ENCODE measurements at places on chromosomes 7 and 10.

- no peak for DNase-seq
Observed at GRCh38 chr7:39606352-39606751, 17.0 kb upstream of the RALA start.

GRCh38 chr7:23067271-23067670 is 38.3 kb upstream of the KLHL7 start:
- DNase-seq = no peak

DNA sequence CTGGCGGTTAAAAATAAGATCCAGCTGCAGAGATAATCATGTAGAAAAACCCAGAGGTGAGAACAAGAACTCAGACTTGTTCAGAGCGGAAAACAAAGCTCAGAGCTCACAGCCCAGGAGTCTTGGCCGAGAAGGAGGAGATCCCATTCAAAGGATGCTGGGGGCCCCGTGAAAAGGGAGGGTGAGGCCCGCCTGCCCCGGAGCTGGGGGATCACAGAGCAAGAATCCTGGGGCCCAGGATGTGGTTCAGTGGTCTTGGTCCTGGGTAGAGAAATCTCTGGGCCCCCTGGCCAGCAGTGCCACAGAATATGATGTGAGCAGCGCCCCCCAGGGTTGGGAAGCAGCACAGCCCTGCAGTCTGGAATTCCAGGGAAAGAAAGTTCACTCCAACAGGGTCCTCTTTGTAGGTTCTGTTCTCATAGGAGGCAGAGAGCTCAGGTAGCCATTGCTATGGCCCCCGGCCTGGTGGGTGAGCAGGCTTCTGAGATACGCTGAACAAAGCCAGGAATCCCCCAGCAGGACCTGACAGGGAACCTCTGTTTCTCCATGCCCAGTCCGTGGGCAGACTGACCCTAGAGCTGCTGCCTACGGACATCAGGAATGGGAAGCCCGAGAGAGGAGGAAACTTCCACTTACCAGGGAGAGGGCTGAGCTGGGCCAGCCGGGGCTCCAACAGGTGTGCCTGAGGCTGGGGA is 77.7 kb upstream of the GNA12 start:
- no peak for DNase-seq

DNA sequence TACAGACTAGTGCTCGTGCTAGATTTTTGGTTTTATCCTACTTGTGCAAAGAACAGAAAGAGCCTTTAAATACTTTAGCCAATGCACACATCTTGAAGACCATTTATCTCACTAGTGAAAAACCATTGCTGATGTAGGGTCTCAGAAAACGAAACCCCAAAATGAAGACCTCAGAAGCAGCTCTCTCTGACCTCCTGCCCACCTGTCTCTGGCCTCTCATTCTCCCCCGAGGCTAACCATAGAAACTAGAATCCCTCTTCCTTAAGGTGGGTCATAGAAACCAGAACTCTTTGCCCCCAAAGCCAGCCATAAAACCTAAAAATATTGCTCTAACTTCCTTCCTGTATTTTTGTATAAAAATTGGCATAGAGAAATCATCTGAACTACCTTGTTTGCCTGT is 112.2 kb downstream of the KIF20B start:
- no peak for DNase-seq

DNA sequence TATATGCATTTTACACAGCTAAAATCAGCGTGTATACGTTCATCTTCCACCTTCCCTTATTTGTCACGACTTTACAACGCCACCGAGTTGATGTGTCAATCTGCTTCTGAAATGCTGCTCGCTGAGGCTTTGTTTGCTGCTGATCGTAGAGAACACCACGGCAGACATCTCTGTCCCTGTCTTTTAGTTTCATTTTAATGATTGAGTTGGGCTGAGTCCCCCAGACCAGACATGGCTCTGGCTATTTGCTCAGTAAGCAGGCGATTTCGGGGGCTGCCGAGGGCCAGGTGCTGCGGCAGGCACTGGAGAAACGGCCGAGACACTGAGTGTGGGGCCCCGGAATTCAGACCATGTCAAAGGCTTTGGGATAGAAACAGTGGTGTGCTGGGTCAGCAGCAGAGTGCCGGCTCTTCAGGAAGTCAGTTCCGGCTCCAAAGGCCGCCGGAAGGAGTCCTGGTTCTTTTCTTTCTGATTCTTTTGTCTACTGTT is 5.0 kb downstream of the LRRC27 start:
- no peak for DNase-seq

DNA sequence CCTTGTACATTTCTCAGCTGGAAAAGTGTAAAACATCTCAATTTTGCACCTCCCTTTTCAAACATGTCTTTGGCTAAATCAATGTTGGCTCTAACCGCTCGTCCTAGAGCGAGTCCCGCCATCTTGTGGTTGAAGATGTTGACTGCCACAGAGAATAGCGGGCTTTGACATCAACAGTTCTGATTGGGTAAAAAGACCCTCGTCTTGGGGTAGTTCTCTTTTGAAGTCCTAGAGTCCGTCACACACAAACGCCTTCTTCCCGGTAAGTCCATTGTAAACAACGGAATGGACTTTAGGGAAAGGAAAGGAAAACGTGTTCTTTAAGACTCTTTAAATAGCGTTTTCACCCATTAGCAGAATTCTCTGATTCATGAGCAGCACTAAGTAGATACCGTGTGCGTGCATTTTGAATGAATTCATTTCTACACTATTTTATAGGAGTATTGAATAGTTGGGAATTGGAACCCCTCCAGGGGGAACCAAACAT is 452 bp upstream of the RPP30 start:
- no peak for DNase-seq

- DNase-seq = no peak
Observed at GRCh38 chr10:89262086-89263051, 10.8 kb upstream of the LIPA start.

DNA sequence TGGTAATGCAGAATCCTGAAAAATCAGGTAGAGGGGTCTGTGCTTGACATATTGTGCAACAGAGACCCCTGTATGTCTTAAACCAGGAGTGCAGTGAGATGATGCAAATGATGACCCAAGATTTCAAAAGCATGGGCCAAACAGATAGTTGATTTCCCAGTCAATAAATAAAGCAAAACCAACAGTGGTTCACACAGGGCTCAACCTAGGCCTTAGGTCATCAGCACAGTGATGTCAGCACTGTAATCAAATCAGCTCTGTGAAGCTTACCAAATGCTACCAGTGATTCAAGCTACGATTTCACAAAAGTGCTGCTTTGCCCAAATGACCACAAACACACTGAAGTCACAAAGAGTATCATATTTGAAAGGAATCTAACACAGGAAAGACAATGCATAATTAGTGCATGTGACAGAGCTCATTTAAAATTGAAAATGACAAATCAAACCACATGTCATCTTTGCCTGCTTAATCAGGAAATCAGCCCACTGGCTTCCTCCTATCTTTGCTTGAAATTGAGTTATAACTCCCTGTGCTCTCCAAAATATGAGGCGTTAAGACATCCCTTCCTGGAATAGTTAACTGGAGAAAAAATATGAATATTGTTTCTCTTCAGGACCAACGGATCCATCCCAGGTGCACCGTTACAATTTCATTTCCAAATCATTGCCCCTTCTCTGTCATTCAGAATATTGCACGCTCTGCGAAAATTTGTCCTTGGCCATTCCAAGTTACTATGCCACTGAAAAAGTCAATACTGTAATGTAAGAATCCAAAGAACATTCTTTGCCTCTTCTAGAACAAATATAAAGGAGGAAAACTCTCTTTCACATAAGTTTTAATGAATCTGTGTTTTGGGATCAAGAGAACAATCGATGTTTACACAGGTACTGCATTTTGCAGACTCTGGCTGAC is 41.9 kb upstream of the ASL start:
- DNase-seq = no peak

- DNase-seq = no peak
Observed at GRCh38 chr7:94300176-94300835, 94.4 kb upstream of the COL1A2 start.

GRCh38 chr7:27133409-27134231 is 3.1 kb upstream of the HOXA4 start:
- no peak for DNase-seq

DNA sequence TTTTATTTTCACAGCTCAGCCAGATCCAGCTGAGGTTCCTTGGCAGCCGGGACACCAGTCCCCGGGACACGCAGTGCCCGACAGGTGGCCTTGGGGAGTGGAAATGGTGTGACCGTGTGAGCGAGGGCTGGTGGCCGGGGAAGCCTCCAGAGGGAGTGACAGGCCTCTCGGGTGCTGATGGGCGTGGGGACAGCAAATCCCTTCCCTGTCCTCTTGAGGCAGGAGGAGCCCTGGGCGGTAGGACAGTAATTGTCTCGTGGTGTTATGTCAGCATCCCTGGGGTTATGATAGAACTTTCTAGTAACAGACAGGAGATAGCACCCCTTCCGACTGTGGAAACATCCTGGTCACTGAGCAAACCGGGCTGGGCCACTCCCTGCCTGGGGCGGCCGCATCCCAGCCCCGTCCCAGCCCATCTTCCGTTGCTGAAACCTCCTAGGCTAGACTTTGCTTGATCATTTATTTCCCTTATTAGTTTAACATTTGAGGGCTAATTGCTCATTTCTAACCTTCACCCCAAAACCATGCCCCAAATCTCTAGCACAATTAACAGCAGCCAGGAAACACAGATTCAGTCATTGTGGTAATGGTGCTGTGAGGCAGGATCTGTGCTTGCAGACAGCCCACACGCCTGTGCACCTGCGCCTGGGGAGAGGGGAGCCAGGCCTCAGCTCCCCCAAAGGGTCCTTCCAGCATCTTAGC is 63.3 kb downstream of the ELFN1 start:
- DNase-seq = no peak

DNA sequence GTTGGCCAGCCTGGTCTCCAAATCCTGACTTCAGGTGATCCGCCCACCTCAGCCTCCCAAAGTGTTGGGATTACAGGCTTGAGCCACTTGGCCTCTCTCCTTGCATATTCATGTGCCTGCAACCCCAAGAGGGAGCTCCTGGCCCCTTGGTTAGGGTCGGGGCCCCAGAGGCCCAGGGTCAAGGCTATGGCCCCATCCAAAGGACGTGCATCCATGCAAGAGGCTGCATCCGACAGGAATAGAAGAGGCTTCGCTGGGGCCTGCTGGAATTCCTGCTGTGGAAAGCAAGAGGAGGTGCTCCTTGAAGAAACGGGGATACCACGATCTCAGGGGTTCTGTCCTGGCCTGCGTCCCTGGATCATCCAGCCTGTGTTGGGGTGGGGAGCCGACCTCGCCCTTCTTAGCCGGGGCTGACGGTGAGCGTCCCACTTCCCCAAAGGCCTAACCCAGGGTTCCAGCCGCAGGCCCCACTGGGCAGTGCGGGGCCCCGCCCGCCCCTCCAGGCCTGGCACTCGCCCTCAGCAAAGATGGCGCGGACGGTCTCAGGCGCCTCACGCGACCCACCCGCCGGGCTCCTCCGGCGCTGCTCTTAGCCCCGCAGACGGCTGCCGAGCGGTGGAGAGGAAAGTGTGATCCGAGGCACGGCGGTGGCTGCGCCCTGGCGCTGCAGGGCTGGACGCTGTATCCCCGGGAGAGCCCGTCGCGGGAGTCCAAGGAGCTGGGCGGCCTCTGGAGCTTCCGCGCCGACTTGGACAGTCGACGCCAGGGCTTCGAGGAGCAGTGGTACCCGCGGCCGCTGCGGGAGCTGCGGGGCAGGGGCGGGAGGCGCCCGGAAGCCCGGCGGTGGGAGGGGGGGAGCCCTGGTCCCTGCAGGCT is 54.7 kb downstream of the ZNF727 start:
- DNase-seq = no peak

DNA sequence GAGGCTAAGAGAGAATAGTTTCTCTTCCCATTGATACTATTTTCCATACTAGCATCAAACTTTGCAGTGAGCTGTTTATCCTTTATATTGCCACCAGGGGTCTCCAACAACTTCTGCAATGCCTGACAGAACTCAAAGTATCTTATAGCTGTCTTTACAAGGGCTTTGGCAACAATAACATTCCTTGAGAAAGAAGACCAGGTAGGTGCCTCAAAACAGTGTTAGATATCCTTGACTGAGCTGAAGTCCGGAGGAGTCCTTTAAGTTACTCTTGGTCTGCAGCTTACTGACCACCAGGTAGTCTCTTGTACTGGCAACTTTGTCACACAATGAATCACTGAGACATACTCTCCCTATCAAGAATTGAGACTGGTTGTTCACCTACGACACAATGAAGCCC is 30.0 kb upstream of the TES start:
- DNase-seq = no peak

DNA sequence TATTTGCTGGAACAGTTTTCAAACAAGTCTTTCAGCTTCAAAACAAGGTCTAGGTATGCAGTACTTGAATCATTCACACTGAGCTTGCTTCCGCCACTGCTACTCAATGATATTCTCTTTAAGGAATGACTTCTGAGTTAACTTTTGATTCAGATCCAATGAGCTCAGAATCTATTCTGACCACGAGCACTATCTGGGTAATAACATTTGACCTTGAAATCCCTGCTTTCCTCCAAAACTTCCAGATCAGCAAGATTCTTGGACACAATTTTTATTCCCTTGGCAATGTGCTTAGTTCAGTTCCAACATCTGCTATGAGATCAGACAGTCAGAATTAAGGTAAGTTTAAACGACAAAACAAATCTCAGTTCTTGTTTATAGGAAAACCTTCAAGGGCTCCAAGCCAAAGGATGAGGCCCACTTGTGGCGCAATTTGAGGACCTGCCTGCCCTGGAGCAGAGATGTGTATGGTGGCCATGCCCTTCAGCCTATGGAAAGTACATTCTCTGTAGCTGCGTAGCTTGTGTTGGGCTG is 87.2 kb downstream of the RNF216 start:
- no peak for DNase-seq

GRCh38 chr10:132591166-132591971 is 53.8 kb downstream of the INPP5A start:
- no peak for DNase-seq

GRCh38 chr7:111499027-111499426 is 63.3 kb downstream of the IMMP2L start:
- DNase-seq = no peak

- DNase-seq = no peak
Observed at GRCh38 chr10:43573250-43574000, 991 bp downstream of the ZNF239 start.

DNA sequence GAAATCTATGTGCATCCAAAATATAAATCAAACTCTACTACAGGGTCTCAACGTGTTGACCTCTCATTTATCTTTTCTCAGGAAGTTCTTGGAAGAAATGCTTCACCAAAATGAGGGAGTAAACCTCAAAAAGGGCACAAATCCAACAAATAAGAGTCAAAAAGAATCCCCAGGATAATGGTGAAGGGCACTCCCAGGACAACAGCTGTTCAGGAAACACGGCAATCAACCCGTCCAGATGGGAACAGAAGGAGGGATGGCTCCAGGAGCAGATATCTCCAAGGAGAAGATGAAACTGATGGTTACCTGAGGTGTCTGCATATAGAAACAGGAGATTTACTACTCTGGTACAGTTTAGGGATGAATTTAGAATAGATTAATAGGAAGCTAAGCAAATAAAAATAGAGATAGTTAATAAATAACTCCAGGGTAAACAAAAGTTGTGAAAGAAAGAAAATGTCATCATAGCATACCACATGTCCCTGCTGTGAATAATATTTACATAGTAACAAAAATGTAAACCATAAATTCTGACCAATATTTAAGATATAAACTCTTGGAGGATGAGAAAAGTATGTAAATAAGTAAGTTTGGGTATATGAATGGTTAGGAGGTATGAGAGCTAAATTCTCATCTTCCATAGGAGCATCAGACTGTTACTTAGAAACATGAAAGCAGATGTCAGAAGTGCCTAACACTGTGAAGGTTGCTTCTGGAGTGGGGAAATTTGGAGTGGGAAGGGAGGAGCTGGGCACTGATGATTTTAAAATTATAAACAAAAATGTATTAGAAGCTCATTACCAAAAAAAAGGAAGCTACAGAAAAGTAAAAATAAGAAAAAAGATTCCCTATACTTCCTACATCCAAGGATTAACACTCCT is 237.5 kb upstream of the HPS1 start:
- no peak for DNase-seq

- no peak for DNase-seq
Observed at GRCh38 chr10:54402576-54402975, 398.5 kb downstream of the PCDH15 start.

Data from stimulated activated CD4-positive, alpha-beta T cell treated with anti-CD3 and anti-CD28 coated beads, Interleukin-1b, Interleukin-23, amount 100 ng/mL, for 1 hour (primary cell).